ENCODE measurements at places on chromosomes 12 and 14. TPM values are rescaled to one million over a fixed set of nuclear protein-coding genes. Genes with fewer than 3 reads are reported as not detected.

DNA sequence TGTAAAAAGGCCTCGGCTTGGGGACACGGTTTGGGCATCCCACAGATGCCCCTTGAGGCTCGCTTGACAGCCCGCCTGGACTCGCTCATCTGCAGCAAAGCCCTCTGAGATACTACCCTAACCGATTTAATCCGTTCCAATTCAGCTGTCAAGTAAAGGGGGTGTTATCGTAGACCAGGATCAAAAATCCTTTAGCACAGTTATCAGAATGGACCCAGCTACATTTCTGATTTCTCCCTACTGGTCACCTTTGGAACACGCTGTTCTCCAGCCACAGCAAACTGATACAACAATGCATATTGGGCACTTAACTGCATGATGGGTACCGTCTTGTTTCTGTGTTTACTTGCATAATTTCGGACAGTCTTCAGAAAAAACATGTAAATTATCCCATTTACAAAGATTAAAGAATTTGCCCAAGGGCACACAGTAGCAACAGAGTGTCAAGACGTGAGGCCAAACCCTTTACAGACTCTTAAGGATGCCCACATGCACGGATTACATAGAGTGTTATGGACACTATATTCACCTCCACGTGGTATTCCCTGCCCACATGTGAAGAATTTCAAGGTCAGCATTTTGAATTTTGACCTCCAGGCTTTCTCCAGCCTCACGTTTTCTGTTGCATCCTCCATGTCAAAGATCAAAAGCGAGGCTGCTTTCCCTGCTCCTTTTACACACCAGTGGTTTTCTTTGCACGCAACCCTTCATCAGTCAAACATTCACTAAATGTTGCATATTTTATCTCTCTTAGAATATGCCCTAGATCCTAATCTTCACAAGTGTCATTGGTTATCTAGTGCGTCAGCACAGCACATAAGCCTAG, 3.2 kb upstream of the DUSP6 start:
- DNase-seq, result peak; percentile 19

The KERA gene
- not detected for total RNA-seq

DNA sequence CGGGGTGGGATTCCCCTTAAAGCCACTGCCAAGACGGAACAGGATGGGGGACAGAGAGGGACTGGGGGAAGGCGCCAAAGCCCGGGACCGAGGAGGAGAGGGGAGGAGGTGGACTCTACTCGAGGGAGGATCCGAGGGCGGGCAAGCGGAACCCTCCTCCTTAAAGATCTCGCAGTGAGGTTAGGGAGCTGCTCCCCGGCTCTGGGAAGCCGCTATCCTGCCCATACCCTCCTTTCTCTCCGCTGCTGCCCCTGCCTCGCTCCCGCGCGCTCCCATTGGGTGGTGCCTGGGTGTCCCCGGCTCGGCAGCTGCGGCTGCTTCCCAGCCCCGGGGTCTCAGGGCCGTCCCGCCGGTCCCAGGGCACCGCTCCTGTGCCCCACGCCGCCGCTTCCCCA, 16.4 kb downstream of the KRT18 start:
- no peak for DNase-seq

- DNase-seq, result no peak
Measured at GRCh38 chr12:56020423-56021184, at the start of gene IKZF4. TSS of gene IKZF4 (plus strand) at chr12:56021043. CDS start at chr12:56021494, 451 bp downstream.

- DNase-seq, result peak; percentile 74
Measured at GRCh38 chr12:26803552-26803951, 29.4 kb downstream of the ITPR2 start.

The CLEC1B gene
- total RNA-seq, result not detected

DNA sequence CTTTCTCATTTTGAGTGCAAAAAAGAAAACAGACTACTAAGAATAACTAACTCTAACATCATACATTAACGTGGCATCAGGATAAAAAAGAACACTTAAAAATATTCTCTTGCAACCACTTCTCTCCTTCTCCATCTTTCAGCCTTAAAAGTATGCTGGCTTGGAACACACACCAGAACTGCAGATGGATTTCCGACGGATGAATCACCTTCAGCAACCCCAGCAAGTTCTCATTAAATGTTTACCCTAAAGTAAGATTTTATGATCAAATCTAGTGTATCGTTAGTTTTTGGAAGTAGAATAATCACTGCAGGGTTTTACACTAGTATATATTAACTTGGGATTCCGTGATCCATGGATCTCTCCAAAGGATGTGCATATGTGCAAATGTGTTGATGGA, 1.2 kb downstream of the NEK9 start:
- DNase-seq, result peak; percentile 36

DNA sequence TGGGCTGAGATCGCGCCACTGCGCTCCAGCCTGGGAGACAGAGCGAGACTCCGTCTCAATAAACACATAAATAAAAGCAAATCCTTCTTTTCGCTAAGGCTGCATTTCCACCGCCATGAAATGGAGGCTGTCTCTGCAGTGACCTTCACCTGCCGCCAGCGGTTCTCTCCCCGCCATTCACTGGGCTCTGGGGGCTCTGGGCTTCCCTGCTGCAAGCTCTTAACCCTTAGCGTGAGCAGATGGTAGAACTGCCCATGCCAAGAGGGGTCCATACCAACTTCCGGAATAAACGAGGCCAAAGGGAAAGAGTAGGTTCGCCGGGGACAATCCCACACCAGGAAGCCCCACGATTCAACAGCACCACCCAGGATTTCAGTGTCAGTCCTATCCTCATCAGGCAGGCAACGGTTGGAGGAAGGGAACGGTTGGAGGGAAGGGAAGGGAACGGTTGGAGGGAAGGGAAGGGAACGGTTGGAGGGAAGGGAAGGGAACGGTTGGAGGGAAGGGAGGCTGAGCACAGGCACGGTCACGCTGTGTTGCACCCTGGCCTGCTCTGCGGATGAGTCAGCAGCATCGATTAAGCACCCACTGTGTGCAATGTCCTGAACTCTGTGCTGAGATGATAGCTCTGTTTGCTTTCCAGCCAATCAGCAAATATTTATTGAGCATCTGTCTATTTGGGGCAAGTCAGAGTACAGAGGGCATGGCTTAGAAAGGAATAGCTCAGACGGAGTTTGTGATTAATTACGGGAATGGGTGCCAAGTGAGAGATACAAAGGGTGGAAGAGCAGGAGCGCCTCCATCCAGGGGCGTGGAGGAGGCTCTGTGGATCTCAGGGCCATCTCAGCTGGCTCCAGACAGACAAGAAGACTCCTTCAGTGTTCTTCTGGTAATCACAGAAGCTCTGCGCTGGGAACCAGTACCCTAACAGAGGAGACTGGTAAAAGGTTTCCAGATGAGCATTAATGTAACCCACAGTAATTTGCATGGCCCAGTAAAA, 77.9 kb downstream of the NINJ2 start:
- no peak for DNase-seq

The HNF1A gene
- total RNA-seq, result not detected

- peak; percentile 77 for DNase-seq
Measured at GRCh38 chr12:114673169-114673833, 10.7 kb downstream of the TBX3 start.

- peak; percentile 1 for DNase-seq
Measured at GRCh38 chr12:17017402-17017801, 411.4 kb upstream of the LMO3 start.
